Chondrocyte (in vitro differentiated cells): ENCODE measurements at places on chromosomes 2 and 18. TPM values are rescaled to one million over a fixed set of nuclear protein-coding genes. Genes with fewer than 3 reads are reported as not detected.

The LOXHD1 gene
- total RNA-seq, result not detected in 3 replicates

The CENPA gene
- 2.6 to 6.2 TPM (median 4.6 TPM) in 3 replicates for total RNA-seq

The CPLX4 gene
- total RNA-seq, result not detected in 3 replicates

The RTP5 gene
- total RNA-seq, result not detected in 3 replicates

The MREG gene
- total RNA-seq, result 1.8 to 4.5 TPM (median 2.7 TPM) in 3 replicates

The OSBPL6 gene
- 6.5 to 10.5 TPM (median 10.3 TPM) in 3 replicates for total RNA-seq

The SERPINB11 gene
- total RNA-seq, result not detected in 3 replicates

The REG3G gene
- not detected in 3 replicates for total RNA-seq

The TBC1D8 gene
- total RNA-seq, result 6.2 to 8.2 TPM (median 7.3 TPM) in 3 replicates

The ASAP2 gene
- total RNA-seq, result 60.7 to 73.2 TPM (median 61.5 TPM) in 3 replicates

The GPBAR1 gene
- 0.10 to 0.26 TPM (median 0.22 TPM) in 3 replicates for total RNA-seq

The POTEI gene
- 0.07 to 1.2 TPM (median 1.0 TPM) in 3 replicates for total RNA-seq

The ANKRD30BL gene
- not detected in 3 replicates for total RNA-seq

The TTC39C gene
- total RNA-seq, result 6.6 to 11.2 TPM (median 10.4 TPM) in 3 replicates

The GULP1 gene
- 23.9 to 36.2 TPM (median 29.5 TPM) in 3 replicates for total RNA-seq

The ANO7 gene
- 0.48 to 2.2 TPM (median 1.5 TPM) in 3 replicates for total RNA-seq

The IL36G gene
- not detected in 3 replicates for total RNA-seq

The CD8B2 gene
- not detected in 3 replicates for total RNA-seq

The GNAL gene
- 1.3 to 5.9 TPM (median 5.8 TPM) in 3 replicates for total RNA-seq

The DES gene
- 0.70 to 19.8 TPM (median 15.5 TPM) in 3 replicates for total RNA-seq

The CHST10 gene
- total RNA-seq, result 9.8 to 11.1 TPM (median 10.8 TPM) in 3 replicates

The VIL1 gene
- not detected in 3 replicates for total RNA-seq

The RESP18 gene
- not detected in 3 replicates for total RNA-seq

The DLGAP1 gene
- total RNA-seq, result 6.0 to 11.6 TPM (median 7.7 TPM) in 3 replicates

The KCNJ13 gene
- not detected in 3 replicates for total RNA-seq

The MC4R gene
- total RNA-seq, result not detected in 3 replicates

The LYPD6B gene
- total RNA-seq, result 0.36 to 1.2 TPM in 2 of 3 replicates, not detected in the other

The DPP4 gene
- 0.42 to 0.60 TPM in 2 of 3 replicates, not detected in the other for total RNA-seq

The RIT2 gene
- not detected in 3 replicates for total RNA-seq

The VPS4B gene
- total RNA-seq, result 54.9 to 64.8 TPM (median 55.1 TPM) in 3 replicates

The CCDC68 gene
- not detected in 3 replicates for total RNA-seq

The ACTG2 gene
- 173 to 1,480 TPM (median 1,439 TPM) in 3 replicates for total RNA-seq

The RND3 gene
- total RNA-seq, result 65.1 to 125 TPM (median 124 TPM) in 3 replicates

The BOLL gene
- total RNA-seq, result not detected in 3 replicates

The NOL4 gene
- not detected in 3 replicates for total RNA-seq

The PRKAG3 gene
- not detected in 3 replicates for total RNA-seq

The CFAP53 gene
- 0.17 to 0.26 TPM in 2 of 3 replicates, not detected in the other for total RNA-seq

The SCYGR4 gene
- total RNA-seq, result not detected in 3 replicates

The FSHR gene
- not detected in 3 replicates for total RNA-seq

The FAP gene
- 163 to 205 TPM (median 171 TPM) in 3 replicates for total RNA-seq

The ACADL gene
- total RNA-seq, result not detected in 3 replicates

The ANKRD36 gene
- 20.6 to 37.3 TPM (median 23.4 TPM) in 3 replicates for total RNA-seq

The MYO5B gene
- 0.97 TPM in 2 of 3 replicates, not detected in the other for total RNA-seq

The TFCP2L1 gene
- 0.02 TPM in 1 of 3 replicates, not detected in the others for total RNA-seq

The UGT1A1 gene
- not detected in 3 replicates for total RNA-seq

The DCC gene
- not detected in 3 replicates for total RNA-seq

The SLC5A7 gene
- total RNA-seq, result not detected in 3 replicates

The ANKRD53 gene
- total RNA-seq, result 0.85 to 2.2 TPM (median 1.8 TPM) in 3 replicates

The ABCG5 gene
- not detected in 3 replicates for total RNA-seq

The EMX1 gene
- total RNA-seq, result not detected in 3 replicates

The COL4A4 gene
- 6.3 to 18.4 TPM (median 7.3 TPM) in 3 replicates for total RNA-seq

The RSAD2 gene
- total RNA-seq, result 0.12 to 0.22 TPM in 2 of 3 replicates, not detected in the other

The TRIM54 gene
- total RNA-seq, result not detected in 3 replicates
